ENCODE measurements at places on chromosomes 7 and 10. TPM values are rescaled to one million over a fixed set of nuclear protein-coding genes. Genes with fewer than 3 reads are reported as not detected.

DNA sequence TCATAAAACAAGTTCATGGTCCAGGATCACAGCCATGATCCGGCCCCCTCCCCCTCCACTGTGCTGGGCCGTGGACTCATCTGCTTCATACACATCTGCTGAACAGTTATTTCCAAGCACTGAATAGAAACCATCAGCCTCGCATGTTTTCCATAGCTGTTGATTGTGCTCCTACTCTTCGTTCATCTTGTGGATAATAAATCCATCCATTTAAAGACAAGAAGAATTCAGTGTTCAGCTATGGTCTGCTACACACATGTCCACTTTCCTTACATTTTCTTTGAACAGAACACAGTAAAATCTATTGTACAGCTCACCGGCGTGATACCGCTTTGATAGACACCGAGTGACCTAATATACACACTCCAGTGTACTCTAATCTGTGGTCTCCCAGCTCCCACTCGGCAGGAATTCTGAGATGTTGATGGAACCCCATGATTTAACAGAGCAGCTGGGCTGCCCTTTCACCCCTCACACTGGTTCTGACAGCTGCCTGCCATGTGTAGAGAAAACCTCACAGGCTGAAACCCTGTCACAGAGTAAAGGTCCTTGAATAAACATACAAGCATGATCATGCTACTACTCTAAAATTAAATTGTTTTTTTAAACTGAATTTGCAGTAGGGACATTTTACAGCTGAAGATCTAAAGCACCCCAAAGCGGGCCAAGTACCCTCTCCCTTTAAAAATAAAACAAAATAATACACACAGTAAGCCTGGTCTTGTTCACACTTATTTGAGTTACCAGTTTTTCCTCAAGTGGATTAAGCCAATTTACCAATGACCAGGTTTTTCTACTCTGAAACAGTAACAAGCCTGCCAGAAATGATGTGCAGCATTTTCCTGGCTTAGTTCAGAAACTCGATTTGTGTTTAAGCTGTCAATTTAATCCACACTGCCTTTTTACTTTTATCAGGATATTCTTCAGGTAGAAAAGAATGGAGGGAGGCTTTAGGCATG is 95.1 kb upstream of the FZD1 start:
- no peak for DNase-seq

- no peak for DNase-seq
Observed at GRCh38 chr10:11197266-11197712, 179.6 kb downstream of the CELF2 start.

DNA sequence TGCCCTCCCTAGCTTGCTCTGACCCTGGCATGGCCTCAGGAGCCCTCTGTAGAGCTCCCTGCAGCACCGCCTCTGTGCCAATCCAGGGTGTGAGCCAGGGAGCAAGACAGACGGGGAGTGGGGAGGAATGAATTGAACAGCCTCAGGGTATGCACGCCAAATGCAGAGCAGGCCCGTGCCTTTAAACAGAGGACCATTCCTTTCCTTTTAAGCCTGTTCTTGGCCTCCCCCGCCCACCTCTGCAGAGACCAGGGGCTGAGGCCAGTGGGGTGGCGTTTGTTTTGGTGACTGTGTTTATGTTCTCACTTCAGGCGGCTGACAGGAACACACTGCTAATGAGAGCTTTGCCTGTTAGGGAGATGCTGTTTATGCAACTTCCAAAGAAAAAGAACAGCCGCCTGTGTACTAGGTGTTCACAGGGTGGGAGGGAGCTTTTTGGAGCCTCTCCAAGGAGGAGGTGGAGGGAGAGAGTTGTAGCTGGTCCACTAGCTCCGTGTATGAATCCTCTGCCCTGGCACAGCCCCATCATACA is 528.1 kb upstream of the DPP6 start:
- no peak for DNase-seq

DNA sequence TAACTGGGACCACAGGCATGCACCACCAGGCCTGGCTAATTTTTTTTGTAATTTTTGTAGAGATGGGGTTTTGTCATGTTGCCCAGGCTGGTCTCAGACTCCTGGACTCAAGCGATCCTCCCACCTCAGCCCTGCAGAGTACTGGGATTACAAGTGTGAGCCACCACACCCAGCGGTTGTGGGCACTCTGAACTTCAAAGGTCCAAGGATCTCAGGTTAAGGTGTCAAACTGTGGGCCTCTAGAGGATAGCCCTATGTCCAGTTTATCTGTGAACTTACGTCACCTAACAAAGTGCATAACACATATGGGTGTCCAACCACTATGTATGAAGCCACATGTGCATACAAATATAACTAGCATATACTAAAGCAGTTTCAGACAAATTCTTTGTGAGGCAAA is 3.2 kb upstream of the IL2RA start:
- DNase-seq: no peak

- no peak for DNase-seq
Observed at GRCh38 chr7:1290679-1291356, 58.1 kb downstream of the UNCX start.

DNAAF5 gene
- polyA plus RNA-seq: 29.8 TPM

HOXA11 gene
- polyA plus RNA-seq: 1.2 TPM

MNX1 gene
- polyA plus RNA-seq: not detected

CPXM2 gene
- polyA plus RNA-seq: 0.25 TPM

DNA sequence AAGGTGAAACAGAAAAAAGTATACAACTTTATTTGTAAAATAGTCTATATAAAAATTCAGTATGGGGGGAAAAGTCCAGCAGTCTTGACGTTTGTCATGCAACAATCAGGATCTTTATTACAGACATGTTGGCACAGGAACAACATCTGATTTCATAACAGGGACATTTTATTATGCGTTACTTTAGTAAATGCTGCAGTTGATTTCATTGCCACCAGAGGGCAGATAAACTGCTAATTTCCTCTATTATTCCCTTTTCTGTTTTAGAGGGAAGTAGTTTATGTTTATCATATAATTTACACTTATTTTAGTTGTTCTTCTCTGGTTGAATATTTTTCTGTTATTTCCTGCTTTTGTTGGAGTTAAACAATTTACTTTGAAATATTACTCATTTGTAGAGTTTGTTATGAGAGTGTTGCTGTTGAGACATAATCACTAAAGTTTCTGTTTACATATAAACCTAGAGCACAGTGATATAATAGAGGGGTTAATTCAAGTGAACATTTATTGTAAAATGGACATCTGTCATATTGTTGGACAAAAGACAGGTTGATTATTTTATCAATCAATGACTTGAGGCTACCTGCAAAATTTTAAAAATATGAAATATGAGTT is 3.3 kb downstream of the PLXDC2 start:
- DNase-seq: peak; percentile 83

GRCh38 chr7:74467876-74468275 is 14.2 kb downstream of the GTF2IRD1 start:
- no peak for DNase-seq

SSC4D gene
- 0.94 TPM for polyA plus RNA-seq

GRCh38 chr7:48244864-48245271 is 73.6 kb downstream of the ABCA13 start:
- no peak for DNase-seq

CALN1 gene
- 1.6 TPM for polyA plus RNA-seq

SGCE gene
- 146 TPM for polyA plus RNA-seq

DNA sequence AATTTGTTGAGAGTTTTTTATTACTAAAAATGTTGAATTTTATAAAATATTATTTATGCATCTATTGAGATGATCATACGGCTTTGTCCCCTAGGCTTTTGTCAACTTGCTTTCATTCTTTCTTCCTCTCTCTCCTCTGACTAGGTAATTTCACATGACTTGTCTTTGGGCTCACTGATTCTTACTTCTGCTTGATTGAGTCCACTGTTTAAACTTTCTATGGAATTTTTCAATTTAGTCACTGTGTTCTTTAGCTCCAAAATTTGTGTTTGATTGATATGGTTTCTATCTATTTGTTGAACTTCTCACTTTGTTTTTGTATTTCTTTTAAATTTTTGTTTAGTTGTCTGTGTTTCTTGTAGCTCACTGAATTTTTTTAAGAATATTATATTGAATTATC is 65.9 kb upstream of the PTPRZ1 start:
- DNase-seq: no peak

STRIP2 gene
- 9.2 TPM for polyA plus RNA-seq

DNA sequence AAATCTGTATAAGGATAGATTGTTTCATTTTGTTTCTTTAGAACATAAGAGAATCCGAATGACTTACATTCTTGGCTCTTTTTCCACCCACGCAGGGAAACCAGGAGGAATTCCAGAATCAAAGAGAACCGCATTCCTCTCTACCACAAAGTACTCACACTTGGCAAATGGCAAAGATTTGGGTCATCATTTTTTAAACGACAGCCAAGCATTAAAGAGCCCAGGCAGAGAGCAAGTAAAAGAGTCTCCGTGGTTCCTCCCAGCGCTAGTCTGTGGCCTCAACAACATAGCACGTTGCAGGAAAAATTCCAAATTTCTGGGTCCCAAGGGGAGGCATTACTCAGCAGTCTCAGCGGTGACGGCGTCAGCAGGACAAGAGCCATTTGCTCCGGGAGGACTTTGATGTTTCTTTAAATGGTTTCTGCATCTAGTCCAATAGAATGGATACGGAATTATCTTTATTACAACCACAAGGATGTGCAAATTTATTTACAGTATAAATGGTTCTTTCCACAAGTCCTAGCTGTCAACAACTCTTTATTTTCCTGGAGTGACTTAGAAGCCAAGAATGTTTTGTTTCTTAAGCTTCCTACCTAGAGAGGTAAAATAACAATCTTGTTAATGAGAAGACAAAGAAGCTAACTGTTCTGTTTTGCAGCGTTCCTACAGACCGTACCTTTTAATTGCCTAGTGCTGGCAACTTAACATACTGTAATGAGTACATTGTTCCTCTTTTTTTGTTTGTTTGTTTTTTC is 232.5 kb downstream of the SKIDA1 start:
- peak; percentile 83 for DNase-seq

GRCh38 chr7:117200132-117200531 is 122.7 kb downstream of the WNT2 start:
- no peak for DNase-seq

- DNase-seq: no peak
Observed at GRCh38 chr7:106167439-106168136, 55.5 kb upstream of the SYPL1 start.

C7orf33 gene
- 1.1 TPM for polyA plus RNA-seq

DNA sequence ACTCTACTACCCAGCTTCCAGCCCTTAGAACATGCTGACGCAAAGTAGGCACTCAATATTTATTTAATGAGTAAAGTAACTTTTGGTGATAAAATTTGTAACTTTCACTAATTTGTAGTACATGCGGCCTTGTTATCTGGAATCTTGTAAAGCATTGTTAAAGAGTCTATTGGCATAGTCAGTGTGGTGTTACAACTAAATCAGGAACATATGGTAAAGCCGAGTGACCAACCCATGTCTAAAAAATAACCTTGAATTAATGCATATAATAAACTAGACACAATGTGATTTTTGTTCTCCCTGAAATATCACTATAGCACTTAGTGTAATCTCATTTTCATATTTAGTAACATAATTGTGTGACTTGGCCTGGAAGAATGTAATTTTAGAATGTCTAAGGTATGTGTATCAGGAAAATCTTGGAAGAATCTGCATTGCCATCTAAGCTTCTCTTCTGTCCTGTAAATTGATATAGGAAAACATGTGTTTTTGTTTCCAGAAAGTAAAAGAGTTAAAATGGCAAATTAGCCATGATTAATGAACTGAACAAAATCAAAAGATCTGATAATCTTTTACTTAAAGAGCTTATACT is 256.7 kb upstream of the GNAI1 start:
- no peak for DNase-seq

ZNF775 gene
- 6.0 TPM for polyA plus RNA-seq

DNA sequence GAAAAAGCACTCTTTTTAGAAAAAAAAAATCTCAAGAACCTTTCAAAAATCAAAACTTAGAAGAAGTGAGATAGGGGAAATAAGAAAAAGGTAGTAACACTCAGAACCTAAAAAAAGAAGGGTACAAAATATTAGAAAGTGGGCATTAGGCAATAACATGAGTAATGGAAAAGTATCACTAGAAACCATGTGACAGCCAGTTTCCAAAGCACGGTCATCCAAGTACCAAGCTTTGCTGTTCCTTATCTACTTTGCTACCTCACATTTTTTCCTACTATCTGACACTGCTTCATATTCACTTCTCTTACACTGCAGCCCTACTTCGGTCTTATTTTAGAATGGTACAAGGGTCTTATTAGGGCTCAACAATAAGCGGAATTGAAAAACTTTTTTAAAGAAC is 30.3 kb downstream of the IMMP2L start:
- DNase-seq: no peak

DNA sequence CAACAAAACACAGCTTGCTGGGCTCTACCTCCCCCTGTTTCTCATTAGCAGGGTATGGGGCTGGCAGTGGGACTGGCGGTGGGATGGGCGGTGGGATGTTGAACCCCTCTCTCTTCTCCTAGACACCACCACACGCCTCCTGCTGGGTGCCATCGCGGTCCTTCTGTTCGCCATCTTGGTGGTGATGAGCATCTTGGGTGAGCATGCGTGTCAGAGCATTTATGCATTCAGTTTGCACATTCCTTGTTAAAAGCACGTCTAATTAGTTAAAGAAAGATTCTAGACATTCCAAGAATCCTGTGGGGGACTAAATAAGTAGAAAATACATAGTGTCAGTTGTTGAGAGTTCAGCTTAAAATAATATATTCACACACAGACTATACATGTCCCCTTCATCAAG is 12.7 kb downstream of the CLEC2L start:
- DNase-seq: no peak

GHRHR gene
- polyA plus RNA-seq: 0.54 TPM

DNA sequence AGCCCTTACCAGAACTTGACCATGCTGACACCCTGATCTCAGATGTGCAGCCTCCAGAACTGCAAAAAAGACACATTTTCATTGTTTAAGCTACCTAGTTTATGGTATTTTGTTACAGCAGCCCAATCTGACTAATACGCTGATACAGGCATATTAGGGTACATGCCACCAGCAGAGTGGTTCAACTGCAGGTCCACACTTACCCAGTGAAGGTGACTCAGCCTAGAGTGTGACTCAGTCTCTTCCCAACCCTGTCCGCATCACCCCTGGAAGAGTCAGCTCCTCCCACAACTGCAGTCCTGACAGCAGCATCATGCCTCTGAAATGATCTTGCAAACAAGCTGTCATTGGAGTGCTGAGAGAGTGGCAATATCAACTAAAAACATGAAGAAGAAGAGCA is 30.8 kb upstream of the GOT1 start:
- DNase-seq: no peak

DNA sequence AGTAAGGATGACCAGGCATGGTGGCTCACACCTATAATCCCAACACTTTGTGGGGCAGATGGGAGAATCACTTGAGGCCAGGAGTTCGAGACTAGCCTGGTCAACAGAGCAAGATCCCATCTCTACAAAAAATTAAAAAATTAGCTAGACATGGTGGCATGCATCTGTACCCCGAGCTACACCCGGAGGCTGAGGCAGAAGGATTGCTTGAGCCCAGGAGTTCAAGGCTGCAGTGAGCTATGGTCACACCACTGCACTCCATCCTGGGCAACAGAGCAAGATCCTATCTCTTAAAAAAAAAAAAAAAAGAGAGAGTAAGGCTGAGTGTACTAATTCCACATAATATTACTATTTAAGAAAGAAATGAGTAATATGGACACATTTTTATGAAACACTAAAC is 3.8 kb downstream of the P4HA1 start:
- no peak for DNase-seq
